ENCODE measurements at places on chromosomes 6 and 20.

DNA sequence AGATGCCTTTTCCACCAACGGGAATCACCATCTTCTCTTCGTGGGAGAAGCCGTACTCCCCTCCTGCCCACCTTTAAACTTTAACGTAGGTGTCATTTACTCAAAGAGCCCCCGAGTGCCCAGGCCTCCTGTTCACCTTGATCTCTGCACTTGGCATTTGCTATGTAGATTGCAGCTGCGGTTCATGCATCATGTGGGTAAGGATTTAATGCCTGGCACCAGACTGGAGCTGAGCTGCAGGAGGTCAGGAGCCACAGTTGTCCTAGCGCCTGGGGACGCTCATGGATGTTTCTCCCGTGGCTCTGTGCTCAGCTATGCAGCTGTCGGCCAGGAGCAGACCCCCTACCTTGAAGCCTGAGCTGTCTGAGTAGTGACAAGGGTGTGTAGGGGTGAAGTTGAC lies 133.7 kb downstream of the CDH4 start:
- DNase-seq = no peak

GRCh38 chr20:3420211-3420707 lies 12.8 kb upstream of the DNAAF9 start:
- peak; percentile 47 for DNase-seq

GRCh38 chr6:89977808-89978748 lies 83.8 kb downstream of the GJA10 start:
- DNase-seq = no peak

GRCh38 chr6:8672882-8673281 lies 237.5 kb upstream of the SLC35B3 start:
- no peak for DNase-seq
